ENCODE measurements at places on chromosomes 5 and 9.

DNA sequence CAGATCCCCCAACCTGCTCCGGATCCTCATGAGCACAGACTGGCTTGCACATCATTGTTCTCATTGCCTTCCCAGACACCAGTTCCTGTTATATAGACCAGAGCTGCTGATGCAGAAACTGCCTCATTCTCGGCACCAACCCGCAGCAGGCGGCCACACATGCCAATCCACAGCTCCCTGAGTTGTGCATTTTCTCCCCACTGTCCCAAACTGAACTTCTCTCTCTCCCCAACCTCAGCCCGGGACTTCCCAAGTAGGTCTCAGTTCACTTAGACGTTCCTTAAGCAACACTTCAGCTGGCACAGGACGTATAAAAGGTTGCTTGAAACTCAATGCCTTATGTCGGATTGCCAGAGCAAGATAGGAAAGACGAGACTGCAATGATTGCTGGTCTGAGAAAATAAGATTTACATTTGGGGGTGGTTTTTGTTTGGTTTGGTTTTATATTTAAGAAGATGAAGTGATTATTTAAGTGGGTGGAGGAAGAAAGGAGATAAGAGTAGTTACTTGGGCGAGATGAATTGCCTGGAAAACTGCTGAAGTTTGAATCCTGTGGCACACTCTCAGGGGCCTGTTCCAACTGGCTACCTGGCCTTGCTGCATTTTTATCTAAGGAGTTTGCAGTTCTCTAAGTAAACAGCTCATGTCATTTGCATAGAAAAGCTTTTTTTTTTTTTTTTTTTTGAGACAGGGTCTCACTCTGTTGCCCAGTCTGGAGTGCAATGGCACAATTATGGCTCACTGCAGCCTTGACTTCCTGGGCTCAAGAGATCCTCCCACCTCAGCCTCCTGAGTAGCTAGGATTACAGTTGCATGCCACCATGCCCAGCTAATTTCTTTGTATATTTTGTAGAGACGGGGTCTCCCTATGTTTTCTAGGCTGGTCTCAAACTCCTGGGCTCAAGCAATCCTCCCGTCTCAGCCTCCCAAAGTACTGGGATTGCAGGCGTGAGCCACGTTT lies 155.4 kb downstream of the GOLPH3 start:
- DNase-seq, result no peak

DNA sequence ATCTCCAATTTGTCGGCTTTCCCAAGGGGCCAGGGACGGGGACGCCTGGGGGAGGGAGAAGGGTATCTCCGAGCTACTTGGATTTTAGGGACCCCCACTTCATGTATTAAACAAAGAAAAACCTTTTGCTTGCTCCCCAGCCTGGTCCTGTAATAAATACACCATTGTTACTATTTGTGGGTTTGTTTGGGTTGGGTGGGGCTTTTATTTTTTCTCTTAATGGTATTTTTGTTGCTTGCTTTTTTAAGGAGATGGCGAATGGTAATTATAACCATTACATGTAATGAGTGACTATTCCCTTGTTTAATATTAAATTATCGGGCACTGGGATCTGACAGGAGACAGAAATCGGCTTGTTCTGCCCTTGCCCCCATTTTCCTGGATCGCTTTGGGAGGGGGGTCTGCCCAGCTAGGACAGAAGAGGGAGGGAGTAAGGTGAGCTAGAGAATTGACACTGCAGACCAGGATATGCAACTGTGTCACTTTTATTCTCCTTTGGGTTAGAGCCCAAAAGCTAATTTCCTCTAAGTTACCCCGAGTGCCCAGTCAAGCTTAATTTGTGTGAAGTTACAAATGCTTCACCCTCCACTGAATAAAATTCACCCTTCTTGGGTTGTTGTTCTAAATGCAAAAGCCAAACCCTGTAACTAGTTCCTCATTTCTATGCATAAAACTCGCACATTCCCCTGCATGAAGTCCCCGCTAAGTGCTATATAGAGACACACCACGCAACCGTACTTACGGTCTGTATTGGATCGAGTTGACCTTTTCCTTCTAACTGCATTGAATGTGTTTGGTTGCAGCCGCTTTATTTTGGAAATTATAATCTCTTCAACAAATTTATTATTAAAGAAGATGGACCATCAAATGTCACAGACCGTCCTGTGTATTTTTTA lies 1.6 kb upstream of the ZNF608 start:
- no peak for DNase-seq

- no peak for DNase-seq
These were observed 26.0 kb upstream of the ASS1 start for GRCh38 chr9:130418776-130419175.

- DNase-seq, result no peak
These were observed 12.1 kb downstream of the RHOBTB3 start for GRCh38 chr5:95743232-95743631.

DNA sequence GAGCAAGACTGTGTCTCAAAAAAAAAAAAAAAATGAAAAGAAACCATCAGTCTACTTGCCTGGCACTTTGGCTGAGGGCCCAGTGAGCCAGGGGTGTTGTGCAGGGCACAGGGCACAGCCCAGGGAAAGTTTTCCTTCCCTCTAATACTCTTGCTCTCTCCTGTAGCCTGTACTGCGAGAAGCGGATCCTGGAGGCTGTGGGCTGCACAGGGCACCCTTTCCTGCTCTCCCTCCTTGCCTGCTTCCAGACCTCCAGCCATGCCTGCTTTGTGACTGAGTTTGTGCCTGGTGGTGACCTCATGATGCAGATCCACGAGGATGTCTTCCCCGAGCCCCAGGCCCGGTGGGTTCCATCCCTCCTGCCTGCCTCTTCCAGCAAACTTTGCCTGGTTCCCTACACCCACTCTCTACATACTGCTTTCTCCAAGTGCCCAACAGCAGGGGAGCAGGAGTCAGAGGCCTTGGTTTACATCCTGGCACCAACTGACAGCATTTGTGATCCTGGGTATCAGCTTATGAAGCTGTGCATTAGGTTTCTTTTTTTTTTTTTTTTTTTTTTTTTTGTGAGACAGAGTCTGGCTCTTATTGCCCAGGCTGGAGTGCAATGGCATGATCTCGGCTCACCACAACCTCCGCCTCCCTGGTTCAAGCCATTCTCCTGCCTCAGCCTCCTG lies 7.2 kb downstream of the ZDHHC12 start:
- no peak for DNase-seq

DNA sequence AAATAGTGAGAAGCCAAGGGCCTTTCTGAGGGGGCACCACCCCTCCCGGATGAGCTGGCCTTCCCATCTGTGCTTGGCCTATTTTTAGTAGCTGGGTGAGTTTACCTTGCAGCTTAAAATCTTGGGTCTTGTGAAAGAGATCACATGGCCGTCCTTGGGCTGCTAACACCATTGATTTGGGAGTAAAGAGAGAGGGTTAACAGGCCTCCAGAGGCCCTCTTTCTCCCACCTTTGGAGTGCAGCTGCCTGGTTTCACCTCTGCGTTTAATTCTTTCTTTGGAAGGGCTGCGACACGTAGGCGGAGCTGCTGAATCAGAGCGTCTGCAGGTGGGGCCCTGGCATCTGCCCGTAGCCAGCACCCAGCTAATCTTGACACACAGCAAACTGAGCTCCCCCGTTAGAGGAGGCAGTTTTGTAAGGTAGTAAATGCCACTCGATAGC lies 12.8 kb downstream of the OLFM1 start:
- DNase-seq, result no peak

DNA sequence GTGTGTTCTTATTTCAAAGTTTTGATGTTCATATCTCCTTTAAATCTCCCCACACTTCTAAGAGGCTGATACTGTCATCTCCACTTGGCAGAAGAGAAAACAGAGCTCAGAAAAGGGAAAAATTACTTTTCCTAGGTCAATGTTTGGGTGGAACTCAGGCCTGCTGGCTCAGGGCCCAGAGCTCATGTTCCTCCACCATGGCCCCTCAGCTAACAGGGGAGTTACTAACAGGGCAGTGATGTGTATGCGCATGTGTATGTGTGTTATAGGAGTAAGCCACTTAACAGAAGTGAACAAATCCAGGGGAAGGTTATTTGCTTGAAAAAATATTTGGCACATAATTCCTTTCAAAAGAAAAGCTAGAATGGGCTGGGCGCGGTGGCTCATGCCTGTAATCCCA lies 2.5 kb downstream of the C1QTNF2 start:
- DNase-seq, result no peak

GRCh38 chr5:94595281-94595840 lies 23.0 kb downstream of the KIAA0825 start:
- no peak for DNase-seq

- DNase-seq, result no peak
These were observed 54.3 kb downstream of the FBN2 start for GRCh38 chr5:128483738-128484137.

GRCh38 chr5:123090661-123091297 lies 1.7 kb downstream of the PRDM6 start:
- DNase-seq, result no peak

- DNase-seq, result no peak
These were observed 3.2 kb downstream of the ATOSB start for GRCh38 chr9:35112257-35113020.
